ENCODE measurements at places on chromosomes 2 and 18.
A peak's percentile ranks its signal among the peaks of the same experiment; 100 is the strongest.

- no peak for DNase-seq
Measured at GRCh38 chr2:77228391-77228790, 293.8 kb downstream of the LRRTM4 start.

DNA sequence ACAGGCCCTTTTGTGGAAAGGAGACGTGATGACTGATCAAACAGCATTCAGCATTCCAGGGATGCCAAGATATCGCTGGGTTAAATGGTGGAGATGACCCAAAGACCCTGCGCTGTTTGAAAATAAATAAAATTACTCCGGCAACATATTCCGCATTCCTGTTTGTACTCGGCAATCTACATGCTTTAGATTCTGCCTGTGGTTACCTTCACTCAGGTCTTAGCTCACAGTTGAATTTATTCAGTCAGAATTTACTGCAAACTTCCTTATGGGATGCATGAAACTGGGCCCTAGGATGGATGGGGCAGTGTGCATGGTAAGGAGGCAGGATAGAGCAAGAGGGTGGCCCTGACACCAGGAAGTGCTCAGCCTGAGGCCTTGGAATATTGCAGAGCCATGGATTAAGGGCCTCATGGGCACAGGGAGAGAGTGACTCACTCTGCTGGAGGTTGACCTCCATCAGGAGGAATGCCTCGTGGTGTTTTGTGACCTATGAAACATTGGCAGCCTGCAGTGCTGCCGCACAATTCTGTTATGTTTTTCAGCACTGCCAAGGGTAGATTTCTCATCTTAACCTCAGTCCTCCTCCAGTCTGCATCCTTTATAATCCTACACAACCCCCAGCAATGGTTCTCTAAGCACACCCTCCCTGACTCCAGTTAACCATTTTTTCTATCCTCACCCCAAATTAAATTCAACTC, 321.4 kb downstream of the IRS1 start:
- no peak for DNase-seq

- DNase-seq, result peak; percentile 73
Measured at GRCh38 chr2:219495531-219496122, 3.1 kb upstream of the GMPPA start.

DNA sequence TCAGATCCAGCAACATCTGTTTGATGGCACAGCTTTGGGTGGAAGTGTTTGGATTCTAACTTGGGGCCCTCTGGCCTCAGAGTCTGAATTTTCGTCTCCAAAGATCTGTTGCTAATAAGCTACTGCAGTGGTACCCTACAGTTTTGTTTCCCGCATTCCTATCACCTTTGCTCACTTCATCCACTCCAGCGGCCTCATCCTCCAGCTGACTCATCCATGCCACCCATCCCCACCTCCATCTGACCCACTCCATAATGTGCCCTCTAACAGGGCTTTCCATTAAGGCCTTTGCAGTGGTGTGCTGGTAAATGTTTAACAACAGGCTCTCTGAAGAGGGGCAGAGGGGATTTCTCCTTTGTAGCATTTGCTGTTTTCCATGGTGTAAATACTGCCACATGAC, 225.5 kb downstream of the TGIF1 start:
- no peak for DNase-seq

GRCh38 chr18:35778850-35779627, 193.4 kb upstream of the RMP24 start:
- no peak for DNase-seq

DNA sequence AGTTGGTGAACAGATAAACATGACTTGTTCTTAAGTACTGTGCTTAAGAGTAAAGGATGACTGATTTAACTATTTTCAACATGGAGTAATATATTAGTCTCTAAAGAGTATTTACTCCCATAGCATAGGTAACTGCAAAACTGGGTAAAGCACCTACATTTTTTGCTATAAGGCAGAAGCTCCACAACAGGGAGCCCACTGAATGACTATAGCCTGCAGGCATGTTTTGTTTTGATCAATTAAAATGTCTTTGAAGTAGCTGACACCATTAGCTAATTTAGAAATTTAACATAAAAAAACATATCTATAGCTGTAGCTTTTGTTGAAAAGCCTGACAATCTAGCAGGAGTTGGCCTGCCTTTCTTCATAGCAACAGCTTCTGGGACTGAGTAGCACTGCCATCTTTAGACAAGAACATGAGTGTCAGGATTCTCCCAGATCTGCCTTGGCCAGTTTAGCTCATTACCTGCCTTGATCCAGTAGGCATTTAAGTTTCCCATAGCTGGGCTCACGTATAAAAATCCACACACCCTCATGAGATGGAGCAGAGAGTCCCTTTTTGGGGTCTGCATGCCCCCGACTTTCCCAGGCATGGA, 1935.1 kb upstream of the PIK3C3 start:
- DNase-seq, result no peak
